ENCODE measurements at places on chromosomes 4 and X.

DNA sequence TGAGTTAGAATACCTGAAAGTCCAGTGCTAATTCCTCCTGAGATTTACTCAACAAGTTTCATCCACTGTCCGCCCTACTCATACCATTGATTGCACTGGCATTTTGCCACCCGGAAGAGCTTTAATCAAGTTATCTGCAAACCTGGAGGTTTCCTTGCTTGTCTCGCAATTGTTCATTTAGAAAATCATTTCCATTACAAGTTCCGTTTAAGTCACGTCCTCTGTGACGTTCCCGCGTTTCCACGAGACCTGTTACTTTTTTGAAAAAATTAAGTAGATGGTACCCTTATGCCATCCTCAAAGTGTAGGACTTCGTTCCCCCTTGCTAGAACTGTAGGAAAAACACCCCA lies 761 bp upstream of the FRYL start:
- peak; percentile 4 for DNase-seq

DNA sequence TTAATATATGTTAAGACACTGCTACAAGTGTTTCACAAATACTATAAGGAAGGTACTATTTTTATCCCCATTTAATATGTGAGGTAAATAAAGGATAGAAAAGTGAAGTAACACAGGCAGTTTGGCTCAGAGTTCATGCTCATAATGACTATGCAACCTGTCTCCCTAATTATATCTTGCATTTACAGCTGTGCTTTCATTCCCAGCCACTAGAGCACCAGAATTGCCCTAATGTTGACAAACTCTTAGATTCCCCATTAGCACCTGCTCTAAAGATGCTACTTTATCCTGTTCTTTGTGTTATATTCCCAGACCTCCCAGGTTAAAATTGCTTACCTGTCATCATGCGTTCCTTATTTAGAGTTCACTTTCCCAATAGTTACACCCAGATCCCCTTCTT lies 833.6 kb downstream of the CCSER1 start:
- no peak for DNase-seq

GRCh38 chr4:105060628-105061027 lies 86.0 kb upstream of the TET2 start:
- no peak for DNase-seq

DNA sequence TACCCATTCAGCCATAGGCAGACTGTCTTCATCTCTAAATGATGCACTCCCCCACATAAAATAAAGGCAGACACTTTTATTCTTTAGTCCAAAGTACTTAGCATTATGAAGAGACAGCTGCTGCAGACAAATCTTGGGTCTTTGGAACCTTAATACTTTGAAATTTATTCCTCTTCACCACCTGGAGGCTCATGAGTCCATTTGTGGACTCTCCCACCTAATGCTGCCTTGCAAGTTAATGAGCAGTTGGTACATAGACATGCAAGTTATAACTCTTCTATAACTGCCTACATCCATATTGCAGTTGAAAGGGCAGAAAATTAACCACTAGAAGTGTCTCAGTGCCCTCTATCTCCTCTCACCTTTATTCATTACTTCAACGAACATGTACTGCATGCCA lies 118.6 kb upstream of the CPEB2 start:
- DNase-seq = no peak
